ENCODE measurements at places on chromosomes 5 and 9. TPM values are rescaled to one million over a fixed set of nuclear protein-coding genes. Genes with fewer than 3 reads are reported as not detected.

Gene CCNH
- total RNA-seq: 124 TPM

Gene DPP7
- total RNA-seq: 67.9 TPM

Gene WHRN
- total RNA-seq: 3.1 TPM

Gene RGS7BP
- 1.7 TPM for total RNA-seq

Gene GFPT2
- total RNA-seq: 170 TPM

Gene SLC25A51
- 46.7 TPM for total RNA-seq

Gene CARTPT
- total RNA-seq: not detected

Gene PHAX
- 53.0 TPM for total RNA-seq

Gene LVRN
- total RNA-seq: 2.4 TPM

GRCh38 chr5:154276261-154276972 is 85.9 kb downstream of the GALNT10 start:
- peak; percentile 74 for DNase-seq

- DNase-seq: no peak
Measured at GRCh38 chr5:176597417-176598389, 12.3 kb downstream of the GPRIN1 start.

DNA sequence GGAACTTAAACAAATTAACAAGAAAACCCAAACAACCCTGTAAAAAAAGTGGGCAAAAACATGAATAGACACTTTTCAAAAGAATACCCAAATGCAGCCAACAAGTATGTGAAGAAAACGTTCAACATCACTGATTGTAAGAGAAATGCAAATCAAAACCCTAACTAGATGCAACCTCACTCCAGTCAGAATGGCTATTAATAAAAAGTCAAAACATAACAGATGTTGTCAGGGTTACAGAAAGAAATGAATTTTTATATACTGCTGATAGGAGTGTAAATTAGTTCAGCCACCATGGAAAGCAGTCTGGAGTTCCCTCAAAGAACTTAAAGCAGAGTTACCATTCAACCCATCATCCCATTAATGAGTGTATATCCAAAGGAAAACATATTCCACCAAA is 479.0 kb downstream of the MTRR start:
- no peak for DNase-seq

- peak; percentile 89 for DNase-seq
Measured at GRCh38 chr5:14011089-14012020, 66.9 kb upstream of the DNAH5 start.

GRCh38 chr9:115038178-115038577 is 79.8 kb downstream of the TNC start:
- no peak for DNase-seq

DNA sequence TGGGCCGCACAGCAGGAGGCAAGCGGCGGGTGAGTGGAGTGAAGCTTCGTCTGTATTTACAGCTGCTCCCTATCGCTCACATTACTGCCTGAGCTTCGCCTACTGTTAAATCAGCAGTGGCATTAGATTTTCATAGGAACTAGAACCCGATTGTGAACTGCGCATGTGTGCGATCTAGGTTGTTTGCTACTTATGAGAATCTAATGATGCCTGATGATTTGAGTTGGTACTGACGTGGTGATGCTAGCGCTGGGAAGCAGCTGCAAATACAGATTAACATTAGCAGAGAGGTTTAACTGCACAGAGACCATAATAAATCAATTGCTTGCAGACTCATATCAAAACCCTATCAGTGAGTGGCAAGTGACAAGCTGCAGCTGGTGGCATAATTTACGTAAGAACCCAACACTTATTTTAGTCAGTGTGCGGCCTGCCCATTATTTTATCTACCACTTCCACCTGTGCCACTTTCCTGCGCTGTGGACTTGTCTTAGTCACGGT is 133.4 kb upstream of the CDH9 start:
- no peak for DNase-seq

DNA sequence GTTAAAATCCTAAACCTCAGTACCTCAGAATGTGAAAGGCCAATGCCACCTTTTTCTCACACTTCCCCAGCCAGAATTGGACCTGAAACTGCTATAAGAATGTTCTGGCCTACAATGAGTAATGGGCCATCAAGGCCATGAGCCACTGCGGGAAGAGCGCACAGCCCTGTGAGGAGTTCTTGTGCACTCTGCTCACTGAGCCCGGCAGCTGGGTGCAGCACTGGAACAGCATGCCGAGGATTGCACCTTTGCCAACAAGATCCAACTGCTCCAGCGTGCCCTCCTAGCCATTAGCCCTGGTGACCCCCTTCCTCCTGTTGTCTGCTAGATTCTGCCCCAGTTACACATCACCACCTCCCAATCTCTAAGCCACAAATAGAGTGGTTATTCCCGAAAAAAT is 758.1 kb downstream of the PRELID2 start:
- DNase-seq: no peak

DNA sequence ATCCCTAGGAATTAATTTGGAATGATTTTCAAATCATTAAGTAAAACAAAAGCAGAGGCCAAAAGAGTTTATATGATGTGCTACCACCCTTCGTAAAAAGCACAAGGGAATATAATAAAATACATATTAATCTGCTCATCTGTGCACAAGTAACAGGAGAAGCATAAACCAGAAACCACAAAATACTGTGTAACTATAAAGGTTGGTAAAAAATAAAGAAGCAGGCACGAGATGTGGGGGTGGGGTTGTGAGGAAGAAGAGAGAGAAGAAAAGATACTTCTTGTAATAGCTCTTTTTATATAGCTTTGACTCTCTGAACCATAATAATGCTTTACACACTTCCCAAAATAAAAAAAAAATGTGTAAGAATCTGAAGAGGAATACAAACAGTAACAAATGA is 214.9 kb upstream of the EFNA5 start:
- DNase-seq: no peak

- no peak for DNase-seq
Measured at GRCh38 chr9:133383438-133383837, 7.3 kb downstream of the STKLD1 start.

GRCh38 chr9:121279776-121280388 is 11.9 kb downstream of the GSN start:
- peak; percentile 48 for DNase-seq

GRCh38 chr5:38497946-38498345 is 58.5 kb downstream of the LIFR start:
- DNase-seq: no peak

GRCh38 chr5:175752826-175753535 is 95.1 kb downstream of the HRH2 start:
- DNase-seq: no peak

GRCh38 chr5:87722286-87722685 is 309.6 kb upstream of the CCNH start:
- no peak for DNase-seq

GRCh38 chr5:36623832-36624231 is 17.4 kb downstream of the SLC1A3 start:
- DNase-seq: no peak

GRCh38 chr9:18805386-18805785 is 227.6 kb downstream of the SAXO1 start:
- no peak for DNase-seq

GRCh38 chr5:65750938-65751337 is 28.9 kb downstream of the NLN start:
- DNase-seq: no peak

GRCh38 chr5:160064417-160064810 is 54.8 kb downstream of the PWWP2A start:
- no peak for DNase-seq

DNA sequence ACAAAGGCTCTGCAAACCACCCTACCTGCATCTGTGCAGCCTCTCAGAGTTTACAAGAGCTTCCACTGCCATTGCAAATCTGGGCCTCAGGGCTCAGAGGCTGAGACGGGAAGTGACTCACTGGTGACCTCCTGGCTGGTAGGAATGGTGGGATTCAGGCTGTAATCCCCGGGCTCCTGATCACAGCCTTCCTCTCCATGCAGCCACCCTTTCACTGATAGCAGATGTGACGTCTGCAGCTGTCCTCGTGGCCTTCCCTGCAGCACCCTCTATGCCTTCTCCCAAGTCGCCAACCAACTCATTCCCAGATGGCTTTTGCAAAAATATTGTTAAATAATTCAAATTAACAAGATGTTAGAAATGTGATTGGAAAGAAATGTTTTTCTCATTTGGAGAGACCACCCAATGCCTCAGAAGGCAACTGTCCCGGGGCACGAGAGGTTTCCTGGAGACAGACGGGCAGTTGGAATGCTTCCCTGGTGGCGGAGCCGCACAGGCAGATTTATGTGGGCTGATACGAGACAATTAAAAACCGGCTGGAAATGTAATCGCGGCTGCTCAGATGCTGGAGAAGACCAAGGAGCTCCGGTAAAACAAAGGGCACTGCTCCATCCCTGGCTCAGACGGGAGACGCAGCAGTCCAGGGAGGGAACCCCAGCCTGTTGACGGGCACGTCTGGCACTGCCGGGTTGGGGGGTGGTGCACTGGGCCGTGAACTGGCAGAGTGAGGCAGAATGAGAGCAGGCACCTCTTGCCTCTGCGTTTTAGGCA is 34.4 kb upstream of the SLC25A51 start:
- peak; percentile 95 for DNase-seq

- DNase-seq: no peak
Measured at GRCh38 chr5:23763170-23763569, 255.8 kb downstream of the PRDM9 start.

- no peak for DNase-seq
Measured at GRCh38 chr5:5432020-5432707, 9.7 kb downstream of the ICE1 start.

GRCh38 chr9:106615118-106615889 is 247.7 kb upstream of the ZNF462 start:
- DNase-seq: no peak

DNA sequence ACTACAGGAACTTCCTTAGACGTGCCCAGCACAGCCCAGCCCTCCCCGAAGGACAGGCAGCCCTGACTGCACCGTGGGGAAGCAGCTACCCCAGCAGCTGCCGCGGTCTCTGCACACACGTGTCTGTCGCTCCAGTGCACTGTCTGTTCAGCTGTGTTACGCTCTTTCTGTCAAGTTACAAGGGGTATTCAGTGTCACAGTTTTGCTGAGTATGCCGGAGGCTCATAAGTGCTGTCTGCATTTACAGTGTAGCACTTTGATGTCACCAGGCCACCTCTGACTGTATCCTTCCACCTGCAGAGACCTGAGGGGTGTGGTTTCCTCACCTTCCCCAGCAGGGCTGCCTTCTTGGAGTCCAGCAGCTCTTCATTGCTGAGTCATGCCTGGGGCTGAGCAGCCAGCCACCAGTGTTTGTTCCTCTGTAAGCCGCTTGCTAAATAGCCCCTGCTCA is 126.8 kb downstream of the EHMT1 start:
- DNase-seq: no peak

Data from umbilical cord (tissue), 2 donors.